HFF-Myc (cell line): ENCODE measurements at places on chromosomes 13 and 19.

- no peak for DNase-seq
Measured at GRCh38 chr13:52997951-52998876, 30.4 kb upstream of the OLFM4 start.

- DNase-seq, result no peak
Measured at GRCh38 chr19:36054733-36055686, at the start of gene WDR62. TSS of gene WDR62 (plus strand) at chr19:36054897. CDS start at chr19:36054972, 75 bp downstream.

DNA sequence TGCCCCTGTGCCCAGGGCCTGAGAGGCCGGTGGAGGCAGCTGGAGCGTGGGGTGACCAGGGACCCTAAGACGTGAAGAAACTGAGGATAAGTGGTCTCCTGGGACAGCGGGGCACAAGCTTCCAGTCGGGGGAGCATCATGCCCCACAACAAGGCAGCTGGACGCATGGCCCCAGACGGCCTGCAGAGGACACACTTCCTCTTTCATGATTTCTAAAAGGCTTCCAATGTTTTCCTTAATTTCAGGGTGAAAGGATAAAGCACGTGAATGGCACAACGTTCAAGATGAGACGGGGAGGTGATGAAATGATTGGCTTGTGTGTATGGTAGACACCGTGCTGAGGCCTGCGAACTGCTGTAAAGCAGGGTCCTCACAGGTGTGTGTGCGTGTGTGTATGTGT is 20.2 kb upstream of the MYDGF start:
- DNase-seq, result no peak

- no peak for DNase-seq
Measured at GRCh38 chr13:112802802-112803195, 113.0 kb downstream of the ATP11A start.

- DNase-seq, result no peak
Measured at GRCh38 chr13:113520571-113520970, 30.1 kb upstream of the DCUN1D2 start.

DNA sequence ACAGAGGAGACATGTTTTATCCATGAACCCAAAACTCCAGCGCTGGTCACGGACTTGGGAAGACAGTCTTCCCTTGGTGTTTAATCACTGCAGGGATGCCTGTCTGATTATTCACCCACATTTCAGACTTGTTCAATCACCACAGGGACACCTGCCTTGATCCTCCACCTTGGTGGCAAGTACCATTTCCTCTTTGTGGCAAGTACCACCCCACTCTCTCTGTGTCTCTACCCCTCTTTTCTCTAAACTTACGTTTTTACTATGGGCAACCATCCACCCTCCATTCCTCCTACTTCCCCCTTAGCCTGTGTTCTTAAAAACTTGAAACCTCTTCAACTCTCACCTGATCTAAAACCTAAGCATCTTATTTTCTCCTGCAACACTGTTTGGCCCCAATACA is 16.8 kb downstream of the ZNF83 start:
- no peak for DNase-seq

DNA sequence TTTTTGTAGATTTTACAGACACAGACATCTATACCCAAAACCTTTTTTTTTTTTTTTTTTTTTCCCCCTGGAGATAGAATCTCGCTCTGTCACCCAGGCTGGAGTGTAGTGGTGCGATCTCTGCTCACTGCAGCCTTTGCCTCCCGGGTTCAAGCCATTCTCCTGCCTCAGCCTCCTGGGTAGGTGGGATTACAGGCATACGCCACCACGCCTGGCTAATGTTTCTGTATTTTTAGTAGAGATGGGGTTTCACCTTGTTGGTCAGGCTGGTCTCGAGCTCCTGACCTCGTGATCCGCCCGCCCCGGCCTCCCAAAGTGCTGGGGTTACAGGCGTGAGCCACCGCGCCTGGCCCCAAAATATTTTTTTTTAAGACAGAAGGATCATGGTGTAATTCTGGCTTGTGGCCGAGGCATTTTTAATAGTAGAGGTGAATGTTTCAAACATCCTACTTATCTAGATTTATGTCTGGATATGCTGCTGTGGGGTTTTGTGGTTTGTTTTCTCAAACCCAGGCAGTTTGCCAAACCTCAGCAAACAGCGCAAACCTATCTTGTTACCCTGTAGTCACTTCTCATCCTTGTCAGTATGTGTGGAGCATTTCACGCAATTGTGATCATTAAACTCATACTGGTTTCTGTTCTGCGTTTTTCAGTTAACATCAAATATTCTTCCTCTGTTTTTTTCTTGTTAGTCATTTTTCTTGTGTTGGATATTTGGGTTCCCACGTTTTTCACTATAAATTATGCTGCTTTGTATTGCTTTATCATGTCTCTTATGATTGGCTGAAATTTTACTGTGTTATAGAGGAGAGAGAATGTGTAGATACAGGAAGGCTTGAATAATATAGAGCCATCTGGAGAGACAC is 36.2 kb upstream of the GARRE1 start:
- DNase-seq, result peak; percentile 76

GRCh38 chr13:37475151-37475550 is 123.4 kb downstream of the POSTN start:
- DNase-seq, result no peak

DNA sequence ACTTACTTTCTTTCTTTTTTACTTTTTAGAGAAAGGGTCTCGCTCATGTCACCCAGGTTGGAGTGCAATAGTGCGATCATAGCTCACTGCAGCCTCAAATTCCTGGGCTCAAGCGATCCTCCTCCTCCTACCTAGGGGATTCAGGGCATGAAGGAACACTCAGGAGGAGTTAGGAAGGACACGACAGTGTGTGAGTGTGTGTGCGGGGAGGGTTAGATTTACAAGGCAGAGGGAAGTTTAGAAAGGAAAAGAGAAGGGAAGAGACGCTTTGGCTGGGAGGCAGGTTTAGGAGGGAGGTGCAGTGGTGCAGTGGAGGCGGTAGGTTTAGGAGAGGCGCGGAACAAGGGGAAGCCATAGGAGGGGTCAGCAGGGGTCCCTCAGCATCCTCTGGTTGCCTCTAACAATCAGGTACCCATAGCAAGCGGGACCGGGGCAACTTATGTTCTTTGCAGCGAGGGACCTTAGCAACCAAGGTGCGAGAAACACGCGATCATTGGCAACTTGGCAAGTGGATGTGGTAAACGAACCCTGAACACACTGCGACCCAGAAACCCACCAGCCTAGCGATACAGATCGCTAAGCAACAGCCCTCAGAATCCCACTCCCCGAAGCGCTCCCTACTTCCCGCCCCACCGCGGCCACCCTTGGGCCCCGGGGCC is 501 bp downstream of the SIRT2 start:
- DNase-seq, result no peak

DNA sequence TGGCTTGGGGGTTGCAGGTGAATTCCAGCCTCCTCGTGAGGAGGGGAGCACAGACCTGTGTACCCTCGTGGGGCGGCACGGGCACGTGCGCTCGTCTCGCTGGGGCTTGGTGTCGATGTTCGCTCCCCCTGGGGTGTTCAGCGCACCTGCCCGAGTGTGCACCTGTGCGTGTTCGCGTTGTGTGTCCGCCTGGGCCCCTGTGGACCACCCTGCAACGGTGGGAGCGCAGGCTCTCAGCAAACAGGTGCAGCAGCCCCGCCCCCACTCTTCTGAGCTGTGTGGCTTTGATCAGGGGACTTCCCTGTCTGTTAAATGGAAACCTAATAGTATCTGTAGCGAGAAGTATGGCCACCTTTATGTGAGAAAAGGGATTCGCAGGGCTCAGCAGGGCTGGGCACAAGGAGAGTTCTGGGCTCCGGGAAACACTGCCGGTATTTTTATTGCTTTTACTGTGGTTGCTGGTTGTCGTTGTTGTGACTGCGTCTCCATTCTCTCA is 549 bp downstream of the SMIM17 start:
- DNase-seq, result no peak

DNA sequence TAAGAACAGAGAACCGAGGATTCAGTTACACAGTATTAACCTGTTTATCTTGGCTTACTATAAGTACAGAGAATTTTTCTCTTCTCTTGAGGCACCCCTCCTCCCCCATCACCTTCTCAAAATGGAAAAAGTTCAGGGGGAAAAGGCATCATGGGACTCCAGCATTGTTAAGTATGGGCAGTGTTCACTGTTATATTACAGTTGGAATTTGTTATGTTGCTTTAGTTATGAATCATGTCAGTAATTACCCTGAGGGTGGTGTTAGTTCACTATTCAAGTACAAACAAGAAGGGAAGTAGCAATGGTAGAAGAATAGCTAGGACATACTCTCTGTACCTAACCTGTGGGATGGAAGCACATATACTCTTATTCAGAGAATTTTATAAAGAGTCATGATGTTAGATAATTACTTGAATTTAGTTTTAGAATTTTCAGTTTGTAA is 12.0 kb downstream of the LPAR6 start:
- peak; percentile 32 for DNase-seq

- no peak for DNase-seq
Measured at GRCh38 chr19:30168760-30169159, 203.4 kb upstream of the ZNF536 start.

DNA sequence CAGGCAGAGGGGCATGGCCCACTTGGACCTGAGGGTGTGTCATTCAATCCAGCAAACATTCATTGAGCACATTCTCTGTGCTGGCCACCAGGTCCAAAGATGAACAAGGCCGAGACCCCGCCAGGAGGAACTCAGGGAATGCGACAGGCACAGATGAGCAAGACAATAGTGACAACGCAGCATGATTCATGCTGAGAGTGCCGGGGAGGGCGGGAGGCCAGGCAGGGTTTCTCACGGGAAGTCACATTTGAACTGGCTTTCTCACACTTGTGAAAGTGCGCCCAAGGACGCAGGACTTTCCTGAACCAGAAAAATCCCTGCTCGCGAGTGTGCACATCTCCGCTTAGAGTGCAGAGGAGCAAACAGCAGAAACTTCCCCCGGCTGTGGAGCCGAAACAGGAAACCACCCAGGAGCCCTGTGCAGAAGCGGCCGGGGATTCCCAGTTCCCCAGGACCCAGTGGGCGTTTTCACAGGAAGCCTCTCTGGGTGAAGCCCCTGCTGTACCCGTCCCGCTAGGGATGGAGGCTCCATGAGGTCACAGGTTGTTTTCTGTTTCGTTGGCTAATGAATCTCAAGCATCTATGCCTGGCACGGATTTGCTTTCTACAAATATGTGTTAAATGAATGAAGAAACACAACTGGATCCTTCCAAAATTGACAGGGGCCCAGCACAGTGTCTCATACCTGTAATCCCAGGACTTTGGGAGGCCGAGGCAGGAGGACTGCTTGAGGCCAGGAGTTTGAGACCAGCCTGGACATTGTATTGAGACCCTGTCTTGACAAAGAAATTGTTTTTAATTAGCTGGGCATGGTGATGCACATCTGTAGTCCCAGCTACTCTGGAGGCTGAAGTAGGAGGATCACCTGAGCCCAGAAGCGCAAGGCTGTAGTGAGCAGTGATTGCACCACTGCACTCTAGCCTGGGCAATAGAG is 68.4 kb upstream of the TM9SF2 start:
- DNase-seq, result no peak

- no peak for DNase-seq
Measured at GRCh38 chr13:113564331-113565023, 20.1 kb upstream of the TFDP1 start.

GRCh38 chr19:3186160-3186688 is 494 bp downstream of the NCLN start:
- no peak for DNase-seq

- DNase-seq, result no peak
Measured at GRCh38 chr13:41915081-41915480, 45.8 kb downstream of the VWA8 start.

- DNase-seq, result no peak
Measured at GRCh38 chr19:35929876-35930275, 6.3 kb upstream of the LRFN3 start.

DNA sequence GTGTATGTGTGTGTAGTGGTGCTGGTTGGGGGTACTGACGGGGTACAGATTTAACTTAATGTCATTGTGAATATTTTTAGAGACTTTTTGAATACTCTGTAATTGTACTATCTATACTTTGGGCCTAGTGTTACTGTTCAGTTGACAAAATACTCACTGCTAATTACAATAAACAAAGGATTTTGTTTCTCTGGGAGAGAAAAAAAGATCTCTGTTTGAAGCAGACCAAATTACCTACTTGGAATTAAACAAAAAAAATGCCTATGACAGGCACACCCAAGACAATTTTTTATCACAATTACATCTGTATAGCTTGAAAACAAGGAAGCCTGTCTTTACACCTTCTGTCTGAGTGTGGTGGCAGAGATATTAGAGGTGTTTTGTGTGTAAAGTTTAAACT is 45.1 kb downstream of the OLFM4 start:
- no peak for DNase-seq

GRCh38 chr13:29958476-29958875 is 108.1 kb upstream of the UBL3 start:
- DNase-seq, result no peak

DNA sequence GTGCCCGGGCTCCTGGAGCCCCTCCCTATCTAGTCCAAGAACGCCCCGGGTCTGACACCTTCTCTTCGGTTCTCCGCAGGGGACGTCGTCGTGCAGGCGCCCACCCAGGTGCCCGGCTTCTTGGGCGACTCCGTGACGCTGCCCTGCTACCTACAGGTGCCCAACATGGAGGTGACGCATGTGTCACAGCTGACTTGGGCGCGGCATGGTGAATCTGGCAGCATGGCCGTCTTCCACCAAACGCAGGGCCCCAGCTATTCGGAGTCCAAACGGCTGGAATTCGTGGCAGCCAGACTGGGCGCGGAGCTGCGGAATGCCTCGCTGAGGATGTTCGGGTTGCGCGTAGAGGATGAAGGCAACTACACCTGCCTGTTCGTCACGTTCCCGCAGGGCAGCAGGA is 3.4 kb downstream of the PVR start:
- no peak for DNase-seq

DNA sequence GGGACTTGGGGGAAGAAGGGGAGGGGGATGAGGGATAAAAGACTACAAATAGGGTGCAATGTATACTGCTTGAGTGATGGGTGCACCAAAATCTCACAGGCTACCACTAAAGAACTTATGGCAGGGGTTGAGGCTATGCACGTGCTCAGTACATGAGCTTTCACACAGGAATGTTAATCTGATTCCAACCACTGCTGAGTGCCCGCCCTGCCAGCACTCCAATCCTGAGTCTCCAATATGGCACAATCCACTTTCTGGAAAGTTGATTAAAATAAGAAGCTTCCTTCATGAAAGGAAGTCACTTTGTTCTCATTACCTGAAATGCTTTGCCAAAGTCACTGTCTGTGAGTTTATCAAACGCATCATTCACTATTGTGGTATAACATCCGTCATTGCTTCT is 463.0 kb downstream of the IRS2 start:
- no peak for DNase-seq

- no peak for DNase-seq
Measured at GRCh38 chr19:30156646-30157045, 214.6 kb downstream of the URI1 start.

GRCh38 chr19:4375164-4376027 is 25.0 kb downstream of the SH3GL1 start:
- DNase-seq, result peak; percentile 56

DNA sequence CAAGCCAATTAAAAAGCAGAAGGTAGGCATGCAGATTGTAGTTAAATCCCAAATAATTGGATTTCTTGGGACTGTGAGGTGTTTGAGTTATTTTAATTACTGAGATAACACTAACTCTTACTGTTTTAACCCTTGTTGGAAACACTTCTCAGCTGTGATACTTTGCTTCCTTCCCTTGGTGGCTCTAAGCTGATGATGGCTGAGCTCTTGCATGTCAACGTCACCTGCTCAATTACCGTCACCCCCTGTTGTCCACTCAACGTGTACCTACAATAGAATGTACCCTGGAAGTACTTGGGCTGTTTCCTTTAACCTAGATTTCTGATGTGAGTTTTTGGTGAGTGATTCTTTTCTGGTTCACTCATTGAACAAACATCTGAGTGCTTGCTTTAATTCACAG is 303.4 kb downstream of the SLC7A1 start:
- no peak for DNase-seq
